HCEC 1CT (cell line): ENCODE measurements at places on chromosomes 12 and 14.

DNA sequence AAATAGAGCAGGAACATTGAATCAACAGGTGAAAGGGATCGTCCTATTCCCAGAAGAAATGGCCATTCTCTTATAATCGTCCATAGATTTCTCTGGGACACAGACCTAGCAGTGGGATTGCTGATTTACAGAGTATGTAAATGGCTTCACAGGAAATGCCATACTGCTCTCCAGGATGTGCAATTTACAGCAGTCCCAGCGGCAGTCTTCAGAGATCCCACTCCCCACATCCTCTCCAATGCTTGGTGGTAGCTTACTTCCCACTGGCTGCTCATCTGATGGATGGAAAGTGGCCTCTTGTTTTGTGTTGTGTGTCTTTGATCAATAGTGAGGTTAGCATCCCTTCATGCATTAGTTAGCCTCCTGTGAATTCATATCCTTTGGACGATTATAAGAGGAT is 58.1 kb upstream of the PRMT8 start:
- DNase-seq: no peak

DNA sequence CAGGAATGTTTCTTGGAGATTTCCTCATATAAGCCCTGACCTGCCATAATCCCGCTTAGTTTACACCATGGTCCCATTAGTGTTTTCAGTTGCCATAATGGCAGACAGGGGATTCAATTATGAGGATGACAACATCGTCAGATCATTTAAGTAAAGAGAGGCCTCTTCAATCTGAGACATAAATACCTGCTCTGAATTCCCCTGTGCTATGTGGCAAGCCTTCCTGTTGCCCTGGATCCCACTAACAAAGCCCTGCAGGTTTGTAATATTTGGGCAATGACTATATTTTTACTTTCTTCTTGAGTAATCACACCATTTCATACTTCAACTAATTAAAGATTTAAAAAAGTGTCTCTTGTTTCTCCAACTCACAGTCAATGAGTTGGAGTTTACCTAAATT is 108.9 kb downstream of the TRAFD1 start:
- no peak for DNase-seq

DNA sequence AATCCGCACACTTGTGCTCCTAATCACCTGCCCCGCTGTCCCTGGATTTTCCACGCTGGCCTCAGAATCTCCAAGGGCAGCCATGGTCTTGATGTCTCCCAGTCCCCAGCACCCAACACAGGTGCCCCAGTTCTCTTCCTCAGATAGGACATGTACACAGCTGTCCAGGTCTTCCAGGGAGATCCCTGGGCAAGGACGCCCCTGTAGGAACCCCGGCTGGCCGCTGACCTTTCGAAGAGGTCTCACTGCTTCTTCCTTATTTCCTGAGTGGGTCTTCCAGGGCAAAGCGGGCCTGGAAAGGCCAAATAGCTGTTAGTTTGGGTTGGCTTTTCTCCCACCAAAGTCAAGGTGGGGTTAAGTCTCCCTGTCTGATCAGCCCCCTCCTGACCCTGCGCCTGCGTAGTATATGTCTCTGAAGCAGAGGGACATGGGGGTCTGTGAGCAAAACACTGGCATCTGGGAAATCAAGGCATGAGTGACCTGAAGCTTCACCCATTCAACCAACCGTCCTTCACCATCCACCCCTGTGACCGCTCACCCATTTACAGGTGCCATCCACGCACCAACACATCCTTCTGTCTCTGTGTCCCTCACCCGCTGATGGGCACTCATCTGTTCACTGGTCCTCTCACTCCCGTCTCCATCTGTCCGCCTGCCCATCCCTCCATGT is 4.6 kb downstream of the BEGAIN start:
- no peak for DNase-seq

GRCh38 chr14:75153295-75153694 is 23.1 kb downstream of the TMED10 start:
- no peak for DNase-seq

- DNase-seq: peak; percentile 52
Measured at GRCh38 chr14:50697659-50698290, 29.7 kb upstream of the SAV1 start.

- DNase-seq: no peak
Measured at GRCh38 chr12:121113057-121113456, 19.6 kb upstream of the P2RX7 start.

- no peak for DNase-seq
Measured at GRCh38 chr14:54577977-54578376, 11.0 kb downstream of the SAMD4A start.

DNA sequence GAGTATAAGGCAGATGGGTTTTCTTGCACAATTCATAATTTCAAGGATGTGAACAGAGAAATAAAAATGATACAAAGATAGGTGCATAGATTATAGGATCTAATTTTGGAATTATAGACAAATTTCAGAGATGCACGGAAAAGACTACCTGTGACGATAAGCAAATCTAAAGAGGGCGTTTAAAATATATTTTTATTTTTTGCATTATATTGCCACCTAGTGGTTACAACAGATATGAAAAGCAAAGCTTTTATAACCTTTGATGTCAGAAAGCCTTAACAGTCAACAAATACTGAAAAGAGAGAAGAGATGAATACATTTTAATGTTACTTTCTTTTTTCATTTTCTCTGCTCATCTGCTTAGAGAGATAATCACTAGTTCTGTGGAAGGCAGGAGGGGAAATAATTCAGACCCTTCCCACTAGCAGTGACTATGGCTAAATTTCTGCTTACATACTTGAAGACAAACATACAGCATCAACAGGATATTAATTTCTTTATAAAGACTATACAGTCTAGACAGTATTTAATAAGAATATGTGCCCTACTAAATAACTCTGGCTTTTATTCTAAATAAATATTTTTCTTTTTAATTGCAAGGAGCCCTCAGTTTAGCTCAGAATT is 46.3 kb downstream of the NTS start:
- peak; percentile 32 for DNase-seq

DNA sequence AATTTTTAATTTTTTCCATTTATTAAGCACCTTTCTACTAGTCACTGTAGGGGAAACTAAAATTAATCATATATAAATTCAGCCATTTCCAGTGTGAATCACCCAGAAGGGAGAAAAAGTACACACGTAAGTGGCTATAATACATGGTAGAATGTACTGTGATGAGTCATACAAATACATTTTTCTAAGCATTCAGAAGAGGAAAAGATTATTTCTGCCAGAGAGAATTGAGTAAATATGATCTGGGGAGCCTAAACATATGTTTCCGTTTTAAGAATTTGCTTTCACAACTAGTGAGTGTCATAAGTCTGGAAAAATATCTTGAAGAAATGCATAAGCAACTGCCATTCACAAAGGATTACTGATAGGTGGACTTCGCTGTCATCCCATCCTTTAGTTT is 102.8 kb downstream of the TGFB3 start:
- peak; percentile 97 for DNase-seq

- no peak for DNase-seq
Measured at GRCh38 chr12:68291396-68292036, 38.1 kb upstream of the IL22 start.

GRCh38 chr14:96092936-96093335 is 53.8 kb downstream of the C14orf132 start:
- DNase-seq: no peak

- no peak for DNase-seq
Measured at GRCh38 chr12:122975790-122976647, 975 bp downstream of the OGFOD2 start.

- peak; percentile 4 for DNase-seq
Measured at GRCh38 chr12:130920723-130921381, 32.9 kb upstream of the ADGRD1 start.

- DNase-seq: no peak
Measured at GRCh38 chr12:5272018-5272785, 159.7 kb upstream of the NTF3 start.

- DNase-seq: no peak
Measured at GRCh38 chr12:77388445-77389265, 323.3 kb upstream of the E2F7 start.

- no peak for DNase-seq
Measured at GRCh38 chr14:61876362-61877034, 114.3 kb downstream of the SNAPC1 start.

DNA sequence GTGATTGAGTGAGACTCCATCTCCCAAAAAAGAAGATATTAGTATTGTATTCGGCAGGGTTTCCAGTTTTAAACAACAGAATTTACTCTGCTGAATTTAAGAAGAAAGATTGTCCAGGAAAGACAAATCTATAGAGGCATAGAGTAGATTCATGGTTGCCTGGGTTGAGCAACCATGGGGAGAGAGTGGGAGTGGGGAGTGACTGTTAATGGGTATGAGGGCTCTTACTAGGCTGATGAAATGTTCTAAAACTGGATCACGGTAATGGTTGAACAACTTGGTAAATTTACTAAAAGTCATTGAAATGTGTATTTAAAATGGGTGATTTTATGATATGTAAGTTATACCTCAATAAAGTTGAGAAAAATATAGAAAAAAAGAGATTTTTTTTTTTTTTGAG is 13.9 kb upstream of the C12orf76 start:
- no peak for DNase-seq

- DNase-seq: no peak
Measured at GRCh38 chr12:87290505-87290904, 738.7 kb downstream of the C12orf50 start.

- DNase-seq: peak; percentile 91
Measured at GRCh38 chr12:69415471-69416275, 54.5 kb upstream of the FRS2 start.

GRCh38 chr12:57111031-57111734 is at the start of gene STAT6:
Gene STAT6 (minus strand): TSS chr12:57111362. CDS start chr12:57108278, 3,084 bp downstream.
- DNase-seq: peak; percentile 82

- no peak for DNase-seq
Measured at GRCh38 chr14:69980457-69981425, 101.5 kb downstream of the SMOC1 start.

- DNase-seq: no peak
Measured at GRCh38 chr14:89607453-89607852, 190.4 kb upstream of the FOXN3 start.

DNA sequence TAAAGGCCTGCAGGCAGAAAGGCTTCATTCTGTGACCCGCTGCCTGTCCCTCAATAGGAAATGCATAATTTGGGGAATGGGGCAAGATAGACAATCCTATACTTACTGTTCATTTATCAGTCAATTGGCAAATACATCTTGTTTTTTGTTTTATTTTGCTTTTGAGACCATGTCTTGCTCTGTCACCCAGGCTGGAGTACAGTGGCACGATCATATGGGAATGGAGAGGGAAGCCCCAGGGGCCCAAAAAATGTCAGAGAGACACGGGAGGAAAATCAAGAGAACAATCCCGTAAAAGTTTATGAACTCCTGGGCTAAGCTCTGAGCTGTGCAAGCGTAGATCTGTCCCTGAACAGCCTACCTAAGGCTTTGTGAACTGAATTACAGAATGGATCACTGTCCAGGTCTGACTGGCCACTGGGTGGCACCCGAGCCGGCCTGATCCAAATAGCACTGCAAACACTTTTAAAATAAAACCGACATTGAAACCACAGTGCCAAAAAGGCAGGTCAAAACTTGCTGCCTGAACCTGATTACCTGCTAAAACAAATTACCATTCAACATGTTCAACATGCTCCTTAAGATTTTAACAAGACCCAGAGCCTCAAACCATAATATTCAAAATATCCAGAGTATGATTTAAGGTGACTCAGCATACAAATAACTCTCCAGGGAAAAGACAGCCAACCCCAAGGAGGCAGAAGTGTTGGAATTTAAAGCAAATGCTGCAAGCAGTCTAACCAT is 11.8 kb downstream of the COPS7A start:
- peak; percentile 51 for DNase-seq

GRCh38 chr12:53795927-53796326 is 44.1 kb upstream of the CISTR start:
- no peak for DNase-seq

DNA sequence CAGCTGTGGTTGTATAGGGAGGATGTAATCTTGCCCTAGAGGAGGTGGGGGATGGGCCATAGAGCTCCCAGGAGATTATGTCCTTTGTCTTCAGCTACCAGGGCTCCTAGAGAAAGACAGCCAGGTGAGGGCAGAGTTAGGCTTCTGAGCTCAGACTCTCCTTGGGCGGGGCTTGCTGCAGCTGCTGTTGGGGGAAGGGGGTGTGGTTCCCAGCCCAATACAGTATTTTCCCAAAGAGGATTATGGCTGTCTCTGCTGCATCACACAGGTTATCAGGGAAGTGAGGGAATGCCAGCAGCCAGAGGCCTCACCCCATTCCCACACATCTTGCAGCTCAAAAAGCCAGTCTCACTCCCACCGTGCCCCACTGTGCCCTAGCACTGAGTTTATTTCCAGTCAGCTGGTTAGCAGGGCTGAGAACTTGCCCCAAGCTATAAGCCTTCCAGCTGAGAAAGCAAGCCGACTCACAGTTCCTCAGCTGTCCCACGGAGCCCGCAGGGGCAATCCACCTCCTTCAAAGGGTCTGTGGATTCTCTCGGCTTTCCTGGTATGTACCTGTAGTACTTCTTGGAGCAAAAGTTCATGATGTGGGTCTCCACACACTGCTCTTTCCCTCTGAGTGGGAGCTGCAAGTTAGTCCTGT is 217.3 kb upstream of the CPNE8 start:
- no peak for DNase-seq

DNA sequence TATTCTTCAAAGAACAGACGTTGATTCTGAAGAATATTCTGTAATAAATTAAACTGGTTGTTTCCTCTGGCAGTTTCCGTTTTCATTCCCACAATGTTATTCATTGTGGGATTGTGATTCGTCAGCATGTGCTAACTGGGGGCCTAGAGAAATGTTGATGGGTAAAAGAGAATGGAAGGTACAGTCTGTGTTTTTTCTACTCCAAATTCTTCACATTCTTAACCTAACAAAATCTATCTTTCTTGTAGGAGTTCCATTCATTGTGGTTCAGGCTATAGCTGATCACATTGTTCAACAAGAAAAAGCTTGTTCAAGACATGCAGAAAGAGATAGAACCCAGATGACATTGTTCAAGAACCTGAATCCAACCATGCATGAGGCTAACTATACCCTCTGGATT is 5.9 kb downstream of the CD163 start:
- DNase-seq: peak; percentile 63

GRCh38 chr12:68481181-68481941 is 129.3 kb upstream of the RAP1B start:
- DNase-seq: no peak

DNA sequence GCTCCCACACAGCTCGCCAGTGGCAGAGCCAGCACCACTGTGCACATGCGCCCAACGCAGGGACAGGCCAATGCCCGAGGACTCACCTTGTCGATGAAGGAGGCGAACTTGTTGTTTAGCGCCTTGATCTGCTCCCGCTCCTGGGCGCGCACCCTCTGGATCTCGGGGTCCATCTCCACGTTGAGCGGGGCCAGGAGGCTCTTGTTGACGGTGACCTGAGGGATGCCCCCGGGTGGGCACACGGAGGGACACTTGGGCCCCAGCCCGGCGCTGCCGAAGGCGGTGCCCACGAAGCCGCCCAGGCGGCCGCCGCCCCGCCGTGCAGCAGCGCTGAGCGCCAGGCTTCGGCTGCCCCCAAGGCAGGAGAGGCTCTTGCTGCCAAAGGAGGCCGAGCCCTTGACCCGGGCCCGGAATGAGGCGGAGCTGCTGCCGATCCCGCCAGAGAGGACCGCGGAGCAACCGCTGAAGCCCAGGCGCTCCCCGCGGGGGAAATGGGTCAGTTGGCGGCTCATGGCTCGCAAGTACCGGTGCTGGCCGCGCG is at the start of gene KRT72:
Gene KRT72, minus strand, starts transcription at position 523 of the 541 bp plus-strand sequence. Its CDS starts 11 bp downstream, at position 512.
- DNase-seq: no peak

- DNase-seq: no peak
Measured at GRCh38 chr12:92462049-92462448, 240.7 kb upstream of the PLEKHG7 start.
